ENCODE measurements at places on chromosomes 11 and 22. TPM values are rescaled to one million over a fixed set of nuclear protein-coding genes. Genes with fewer than 3 reads are reported as not detected.

Gene TSPAN18
- 62.0 TPM for polyA plus RNA-seq

Gene PGA4
- 0.44 TPM for polyA plus RNA-seq

Gene AQP11
- 6.0 TPM for polyA plus RNA-seq

Gene SUSD2
- polyA plus RNA-seq = 24.3 TPM

Gene KCNC1
- polyA plus RNA-seq = 1.1 TPM

Gene FAM118A
- polyA plus RNA-seq = 134 TPM

Gene MYRF
- 23.7 TPM for polyA plus RNA-seq

Gene SYT12
- polyA plus RNA-seq = 0.16 TPM

Data from renal pelvis (tissue), 12 donors.